ENCODE measurements at places on chromosomes 16 and 17.

GRCh38 chr16:8537691-8538342, 52.5 kb downstream of the TMEM114 start:
- DNase-seq, result no peak

GRCh38 chr17:40021451-40021971, 6.3 kb downstream of the CSF3 start:
- DNase-seq, result peak; percentile 87

- DNase-seq, result no peak
Measured at GRCh38 chr17:70691150-70691549, 521.8 kb downstream of the KCNJ2 start.

- no peak for DNase-seq
Measured at GRCh38 chr17:79000396-79001189, 9.0 kb downstream of the CANT1 start.

GRCh38 chr16:25812215-25812614, 120.5 kb downstream of the HS3ST4 start:
- DNase-seq, result no peak

- DNase-seq, result peak; percentile 50
Measured at GRCh38 chr17:63446753-63447470, 806 bp upstream of the CYB561 start.

GRCh38 chr16:70152578-70153302, 20.8 kb upstream of the CLEC18C start:
- no peak for DNase-seq

- peak; percentile 38 for DNase-seq
Measured at GRCh38 chr16:49652456-49653172, 203.3 kb downstream of the ZNF423 start.

DNA sequence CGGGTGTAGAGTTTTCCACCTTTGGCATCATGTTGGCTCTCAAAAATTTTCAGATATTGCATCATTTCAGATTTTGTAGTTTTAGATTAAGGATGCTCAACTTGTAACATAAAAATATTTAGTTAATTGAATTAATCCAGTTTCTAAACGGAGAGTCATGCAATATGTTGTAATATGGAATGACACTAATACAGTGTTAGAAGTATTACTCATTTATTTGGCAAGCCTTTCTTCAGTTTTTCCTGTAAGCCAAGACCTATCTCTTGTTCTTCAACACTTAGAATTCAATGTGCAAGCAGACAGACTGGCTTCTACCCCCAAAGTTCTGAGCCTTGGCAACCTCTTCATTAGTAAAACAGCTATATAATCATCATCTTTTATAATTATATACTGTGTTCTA, 985.0 kb upstream of the GOT2 start:
- DNase-seq, result no peak

DNA sequence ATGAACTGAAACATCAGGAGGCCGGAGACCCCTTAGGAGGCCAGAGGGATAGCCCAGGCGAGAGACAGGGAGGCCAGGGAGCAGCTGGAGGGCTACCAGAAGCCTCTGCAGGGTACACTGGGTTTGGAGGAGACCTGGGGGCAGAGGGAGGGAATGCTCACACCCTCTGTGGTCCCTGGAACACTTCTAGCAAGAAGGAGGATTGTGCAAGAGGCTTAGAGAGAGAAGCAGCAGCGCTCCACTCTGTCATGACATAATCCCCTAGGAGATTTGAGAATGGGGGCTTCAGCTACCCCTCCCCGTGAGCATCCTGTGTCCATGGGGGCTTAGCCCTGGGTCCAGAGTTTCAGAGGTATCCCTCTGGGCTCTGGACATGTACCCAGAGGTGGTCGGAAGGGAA, 15.8 kb downstream of the GPR142 start:
- no peak for DNase-seq

- DNase-seq, result no peak
Measured at GRCh38 chr16:4231886-4232285, 10.0 kb downstream of the SRL start.

DNA sequence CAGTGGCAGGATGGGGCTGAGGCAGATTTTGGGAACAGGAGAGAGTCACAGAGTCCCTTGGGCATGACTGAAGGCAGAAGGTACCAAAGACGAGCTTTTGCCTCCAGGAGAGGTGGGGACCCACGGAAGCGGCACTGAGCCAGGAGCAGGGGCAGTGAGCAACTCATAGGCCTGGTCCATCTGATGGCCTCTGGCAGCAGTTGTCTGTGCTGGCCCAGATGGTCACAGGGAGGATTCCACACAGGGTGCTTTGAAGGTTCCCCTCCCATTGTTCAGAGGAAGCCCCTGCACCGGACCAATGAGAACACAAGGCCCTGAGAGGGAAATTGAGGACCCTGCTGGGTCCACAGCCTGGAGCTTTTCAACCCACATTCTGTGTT, 360.3 kb upstream of the TNRC6C start:
- no peak for DNase-seq

GRCh38 chr17:34133350-34133749, 121.7 kb upstream of the CCL2 start:
- no peak for DNase-seq

GRCh38 chr16:24125214-24125613, 130.9 kb upstream of the CACNG3 start:
- no peak for DNase-seq

- DNase-seq, result no peak
Measured at GRCh38 chr16:52501746-52502145, 45.2 kb downstream of the TOX3 start.

- DNase-seq, result no peak
Measured at GRCh38 chr17:11081342-11081741, 159.7 kb upstream of the SHISA6 start.

DNA sequence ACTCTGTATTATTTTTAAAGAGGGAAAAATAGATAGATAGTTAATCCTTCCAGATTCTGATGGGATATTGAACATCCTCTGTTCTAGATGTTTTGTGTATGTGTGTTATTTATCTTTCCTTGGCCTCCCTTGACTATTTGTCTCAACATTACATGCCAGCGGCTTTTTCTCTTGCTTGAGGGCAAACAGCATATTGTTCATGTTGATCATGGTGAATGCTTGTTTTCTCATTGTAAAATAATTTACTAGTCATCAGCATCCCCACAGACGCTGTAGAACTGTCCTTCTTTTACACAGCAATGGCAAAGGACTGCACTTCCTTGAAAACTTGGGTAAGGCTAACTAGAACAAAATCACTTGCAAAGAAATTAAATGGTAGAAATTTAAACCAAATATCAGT, 1376.4 kb upstream of the GOT2 start:
- no peak for DNase-seq

GRCh38 chr16:88640498-88641247, 2.3 kb downstream of the IL17C start:
- no peak for DNase-seq

- no peak for DNase-seq
Measured at GRCh38 chr16:17420816-17421215, 49.9 kb downstream of the XYLT1 start.

GRCh38 chr17:66281661-66282369, 20.6 kb upstream of the PRKCA start:
- DNase-seq, result no peak

DNA sequence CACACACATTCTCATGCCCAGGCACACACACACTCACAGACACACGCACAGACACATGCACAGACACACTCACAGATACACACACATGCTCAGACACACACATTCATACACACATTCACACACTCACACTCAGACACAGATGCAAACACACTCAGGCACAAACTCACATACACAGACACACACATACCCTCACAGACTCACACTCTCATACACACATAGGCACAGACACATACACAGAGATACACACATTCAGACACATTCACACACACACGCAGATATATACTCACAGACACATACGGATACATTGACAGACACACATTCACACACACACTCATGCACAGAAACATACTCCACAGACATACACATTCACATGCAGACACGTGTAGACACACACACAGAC, 89.6 kb downstream of the RBFOX3 start:
- no peak for DNase-seq

Measured in kidney tubule cell (primary cell).